ENCODE measurements at places on chromosomes 4 and X. TPM values are rescaled to one million over a fixed set of nuclear protein-coding genes. Genes with fewer than 3 reads are reported as not detected.

The PRKX gene
- total RNA-seq = 62.7 TPM

The GAB3 gene
- total RNA-seq = 4.5 TPM

DNA sequence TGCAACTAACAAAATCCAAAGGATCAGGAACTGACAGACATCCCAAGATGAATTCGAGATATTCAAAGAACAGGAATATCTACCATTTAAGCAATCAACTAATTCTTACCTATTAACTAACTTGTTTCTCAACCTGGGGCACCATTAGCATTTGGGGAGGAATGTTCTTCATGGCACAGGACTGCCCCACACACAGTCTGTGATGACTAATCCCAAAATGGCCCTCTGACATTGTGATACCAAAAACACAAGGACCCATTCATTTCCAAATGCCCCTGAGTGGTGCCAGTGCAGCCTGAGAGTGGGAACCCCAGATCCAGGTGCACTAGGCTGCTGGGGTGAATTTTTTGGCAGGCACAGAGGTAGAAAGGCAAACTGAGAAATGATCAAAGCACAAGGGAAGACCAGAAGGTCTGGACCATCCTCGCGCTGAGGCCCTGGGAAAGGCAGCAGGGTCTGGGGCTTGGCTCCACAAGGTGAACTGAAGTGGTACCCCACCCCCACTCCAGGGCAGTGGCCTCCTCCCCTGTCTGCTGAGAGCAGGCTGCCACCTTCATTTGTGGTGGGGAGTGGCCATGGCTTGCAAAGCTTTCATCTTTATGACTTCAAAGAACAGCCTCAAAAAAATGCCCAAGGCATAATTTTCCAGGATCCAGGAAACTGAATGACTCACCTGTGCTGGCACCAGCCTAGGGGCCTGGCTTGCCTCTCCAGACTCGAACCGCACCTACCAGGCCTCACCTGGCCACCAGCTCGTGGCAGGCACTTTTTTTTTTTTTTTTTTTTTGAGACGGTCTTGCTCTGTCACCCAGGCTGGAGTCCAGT, 122.4 kb downstream of the BCOR start:
- H3K36me3 ChIP-seq = peaks cover 5% of the 10 kb centered on the region
- H3K4me1 ChIP-seq = peaks cover 13% of the 10 kb centered on the region
- no peak overlapping the region for H3K27ac ChIP-seq
- DNase-seq = no peak
- no peaks in the 10 kb centered on the region for H3K27me3 ChIP-seq
- H3K4me3 ChIP-seq = no peak overlapping the region

DNA sequence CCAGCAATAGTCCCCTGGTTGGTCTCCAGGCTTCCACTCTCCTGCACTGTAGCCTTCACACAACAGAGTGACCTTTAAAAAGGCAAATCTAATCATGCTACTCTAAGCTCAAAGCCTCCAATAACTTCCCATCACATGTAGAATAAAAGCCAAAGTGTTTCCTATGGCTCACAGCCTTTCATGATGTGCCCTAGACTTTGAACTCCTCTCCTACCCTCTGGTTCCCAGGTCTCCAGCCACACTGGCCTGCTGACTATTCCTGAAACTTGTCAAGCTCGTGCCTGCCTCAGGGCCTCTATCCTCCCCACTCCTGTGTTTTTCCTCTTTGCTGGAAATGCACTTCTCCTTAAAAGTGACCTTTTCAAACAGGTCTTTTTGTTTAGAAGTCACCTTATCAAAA, 3.1 kb downstream of the MANBA start:
- peaks cover 39% of the 10 kb centered on the region for H3K4me1 ChIP-seq
- no peak overlapping the region for H3K27ac ChIP-seq
- no peak for DNase-seq
- peaks cover 7% of the 10 kb centered on the region for H3K36me3 ChIP-seq
- H3K4me3 ChIP-seq = no peak overlapping the region

All from activated CD4-positive, alpha-beta T cell treated with anti-CD3 and anti-CD28 coated beads, Interleukin-2, amount 10 ng/mL, durations not matched to agents 7 days and 5 days (primary cell).